ENCODE measurements at places on chromosomes 6 and 20.

GRCh38 chr6:7236306-7237209 lies 76.4 kb downstream of the SSR1 start:
- no peak for DNase-seq

DNA sequence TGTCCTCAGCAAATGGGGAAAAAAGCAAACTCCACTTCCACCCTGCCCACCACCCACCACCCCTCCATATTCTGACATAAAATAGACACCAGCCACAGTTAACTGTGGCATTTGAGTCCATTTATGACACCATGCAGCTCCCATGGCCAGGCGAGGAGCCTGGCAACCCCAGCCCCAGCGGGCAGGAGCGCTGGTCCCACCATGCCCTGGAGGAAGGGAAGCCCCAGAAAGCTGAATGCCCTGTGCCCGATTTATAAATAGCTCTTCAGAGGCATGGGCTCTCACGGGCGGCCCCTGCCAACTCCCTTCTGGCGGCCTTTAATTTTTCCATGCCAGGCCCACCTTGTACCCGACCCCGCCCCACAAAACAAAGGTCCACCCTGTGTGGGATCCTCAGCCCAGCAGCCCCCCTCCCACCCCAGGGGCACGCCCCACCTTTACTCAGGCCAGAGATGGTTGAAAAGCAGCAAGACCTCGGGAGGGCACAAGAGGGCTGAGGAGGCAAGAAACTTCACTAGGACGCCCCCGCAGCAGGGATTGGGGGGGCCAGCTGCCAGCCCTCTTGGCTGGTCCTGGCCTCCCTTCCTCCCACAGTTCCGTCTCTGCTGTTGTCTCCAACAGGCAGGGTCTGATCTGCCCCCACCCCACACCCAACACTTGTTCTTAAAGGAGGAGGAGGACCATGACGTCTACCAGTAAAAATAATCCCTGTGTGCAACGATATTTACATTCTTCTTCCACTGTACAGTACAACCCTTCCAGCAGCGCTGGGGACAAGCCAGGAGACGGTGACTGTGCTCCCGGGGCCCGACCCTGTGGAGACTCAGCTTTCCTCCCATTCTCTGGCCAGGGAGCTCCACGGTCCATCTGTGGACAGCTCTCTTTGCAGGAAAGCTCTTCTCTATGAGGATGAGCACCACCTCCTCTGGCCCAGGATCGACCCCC lies 115.6 kb upstream of the CDYL start:
- no peak for DNase-seq

DNA sequence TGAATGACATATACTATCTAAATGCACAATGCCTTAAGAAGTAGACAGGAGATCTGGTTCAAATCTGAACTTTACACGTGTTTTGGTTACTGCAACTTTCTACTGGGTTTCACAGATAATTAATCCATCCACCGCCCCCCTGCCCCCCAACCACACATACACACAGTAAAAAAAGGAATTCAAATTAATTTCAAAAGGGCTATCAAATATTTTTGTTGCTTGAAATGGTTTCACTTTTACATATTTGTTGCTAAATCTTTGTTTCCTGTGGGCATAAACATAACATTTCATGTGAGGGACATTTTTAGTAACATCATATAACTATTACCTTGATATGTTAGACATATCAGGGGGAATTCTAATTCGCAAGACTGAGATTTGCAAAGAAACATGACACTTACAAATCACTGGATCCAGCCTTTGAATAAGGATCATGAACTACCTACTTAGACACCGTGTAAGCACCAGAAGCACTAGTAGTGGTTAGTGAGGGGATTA lies 7.5 kb downstream of the NEDD9 start:
- DNase-seq: no peak

DNA sequence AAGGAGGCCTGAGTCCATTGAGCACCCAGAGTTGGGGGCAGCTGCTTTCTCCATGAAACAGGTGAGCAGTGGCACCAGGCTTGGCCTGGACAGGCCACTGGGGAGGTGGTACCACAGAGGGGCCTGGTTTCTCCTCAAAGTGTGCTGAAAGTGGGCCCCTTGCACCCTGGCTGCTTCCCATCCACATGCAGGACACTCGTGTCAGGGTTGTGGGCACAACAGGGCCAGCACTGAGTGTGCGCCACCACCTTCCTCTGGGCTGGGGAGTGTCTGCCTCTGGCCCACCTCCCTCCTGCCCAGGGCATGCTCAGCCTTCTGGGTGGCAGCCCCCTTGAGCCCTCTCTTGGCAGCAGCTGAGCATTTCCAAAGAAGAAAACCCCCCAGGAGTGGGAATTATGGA lies 5.2 kb upstream of the SLC22A1 start:
- DNase-seq: no peak

- DNase-seq: no peak
These were observed 214.3 kb upstream of the LAMP5 start for GRCh38 chr20:9300080-9300479.

GRCh38 chr6:118240878-118241528 lies 307.1 kb upstream of the PLN start:
- DNase-seq: no peak

DNA sequence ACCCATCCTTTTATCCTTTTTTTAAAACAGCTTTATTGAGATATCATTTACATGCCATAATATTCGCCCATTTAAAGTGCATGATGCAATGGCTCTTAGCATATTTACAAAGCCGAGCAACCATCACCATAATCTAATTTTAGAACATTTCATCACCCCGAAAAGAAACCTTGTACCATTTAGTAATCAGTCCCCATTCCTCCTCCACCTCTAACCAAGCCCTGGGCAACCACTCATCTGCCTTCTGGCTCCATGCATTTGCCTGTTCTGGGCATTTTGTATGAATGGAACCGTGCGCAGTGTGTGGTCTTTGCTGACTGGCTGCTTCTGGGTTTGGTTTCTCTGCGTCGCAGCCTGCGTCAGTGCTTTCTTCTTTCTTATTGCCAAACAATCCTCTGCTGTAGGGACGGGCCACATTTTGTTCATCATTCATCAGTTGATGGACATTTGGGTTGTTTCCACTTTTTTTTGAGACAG lies 10.2 kb upstream of the EEF1A2 start:
- no peak for DNase-seq

DNA sequence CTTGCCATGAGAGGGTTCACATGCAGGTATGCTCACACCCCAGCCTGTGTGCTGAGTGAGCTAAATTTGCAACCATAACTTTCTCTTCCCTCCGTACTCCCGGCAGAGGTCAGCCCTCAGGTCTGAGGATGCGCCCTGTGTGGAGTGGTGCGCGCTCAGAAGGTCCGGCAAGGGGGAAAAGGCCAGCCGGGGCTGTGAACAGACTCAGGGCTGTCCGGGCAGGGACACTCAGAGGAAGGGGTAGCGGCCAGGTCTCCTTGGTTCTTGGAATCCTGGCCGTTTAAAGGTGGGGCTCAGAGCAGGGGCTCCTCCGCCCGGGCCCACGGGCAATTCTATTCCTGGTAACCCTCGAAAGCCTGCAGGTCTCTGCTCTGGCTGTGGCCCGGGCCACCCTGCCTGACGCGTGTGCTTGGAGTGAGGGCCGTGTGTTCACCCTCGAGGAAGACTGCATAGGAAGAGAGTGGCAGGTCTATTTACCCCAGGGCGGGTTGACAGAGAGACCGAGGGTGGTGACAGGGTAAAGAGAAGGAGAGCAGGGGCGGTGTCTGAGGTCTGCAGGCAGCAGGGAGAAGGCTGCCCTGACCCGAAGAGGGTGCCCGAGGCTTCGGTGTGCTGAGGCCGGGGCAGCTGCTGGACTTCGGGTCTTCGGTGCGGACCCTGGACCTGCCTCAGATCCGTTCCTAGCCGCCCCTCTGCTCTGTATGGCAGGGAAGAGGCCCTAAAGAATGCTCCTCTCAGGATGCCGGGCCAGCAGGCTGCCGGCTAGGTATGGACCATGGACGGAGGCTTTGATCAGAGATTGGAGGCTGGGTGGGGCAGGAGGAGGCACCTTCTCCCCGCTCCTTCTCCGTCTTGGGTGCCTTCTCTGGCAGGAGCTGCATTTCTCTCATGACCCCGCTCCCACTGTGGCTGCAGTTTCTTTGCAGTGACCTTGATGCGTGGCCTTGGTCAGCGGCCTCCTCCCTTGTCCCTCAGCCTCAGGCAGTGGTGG lies 131.1 kb upstream of the ARMC2 start:
- no peak for DNase-seq

DNA sequence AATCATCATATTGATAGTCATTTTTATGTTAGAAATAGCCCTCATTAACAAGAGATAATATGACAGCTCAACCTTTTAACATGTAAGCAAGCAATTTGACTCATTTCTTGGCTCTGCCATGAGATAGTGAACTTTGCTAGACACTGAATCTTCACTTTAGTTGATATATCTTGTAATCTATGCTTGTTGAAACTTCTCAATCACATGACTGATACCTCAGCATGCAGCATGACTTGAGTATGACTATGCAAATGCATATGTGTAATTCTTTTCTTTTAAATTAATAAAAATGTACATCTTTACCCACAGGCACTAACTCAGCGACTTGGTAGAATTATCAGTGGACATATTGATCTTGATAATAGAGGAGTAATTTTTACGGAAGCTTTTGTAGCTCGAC lies 6.6 kb downstream of the UFL1 start:
- DNase-seq: no peak

GRCh38 chr6:125872259-125872921 lies 81.6 kb downstream of the NCOA7 start:
- no peak for DNase-seq

GRCh38 chr20:47489448-47489872 lies 12.2 kb upstream of the NCOA3 start:
- DNase-seq: no peak

DNA sequence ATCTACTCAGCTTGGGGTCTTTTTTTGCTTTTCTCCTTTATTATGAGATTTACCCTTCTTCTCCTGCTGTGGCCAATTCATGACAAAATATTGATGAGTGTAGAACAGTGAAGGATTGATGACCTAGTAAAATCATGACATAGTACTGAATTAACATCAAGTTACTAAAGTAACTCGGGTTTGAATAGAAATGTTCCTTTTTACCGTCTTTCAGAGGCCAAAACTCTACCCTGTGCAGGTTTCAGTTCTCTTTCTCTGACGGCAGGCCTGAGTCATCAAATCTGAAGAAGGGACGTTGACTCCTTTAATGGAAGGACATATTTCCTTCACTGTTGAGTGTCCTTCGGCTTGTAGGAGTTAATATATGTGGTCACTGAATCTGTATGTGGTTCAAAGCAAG lies 80.7 kb downstream of the RREB1 start:
- no peak for DNase-seq

GRCh38 chr6:119261944-119262284 lies 87.6 kb downstream of the MAN1A1 start:
- no peak for DNase-seq

DNA sequence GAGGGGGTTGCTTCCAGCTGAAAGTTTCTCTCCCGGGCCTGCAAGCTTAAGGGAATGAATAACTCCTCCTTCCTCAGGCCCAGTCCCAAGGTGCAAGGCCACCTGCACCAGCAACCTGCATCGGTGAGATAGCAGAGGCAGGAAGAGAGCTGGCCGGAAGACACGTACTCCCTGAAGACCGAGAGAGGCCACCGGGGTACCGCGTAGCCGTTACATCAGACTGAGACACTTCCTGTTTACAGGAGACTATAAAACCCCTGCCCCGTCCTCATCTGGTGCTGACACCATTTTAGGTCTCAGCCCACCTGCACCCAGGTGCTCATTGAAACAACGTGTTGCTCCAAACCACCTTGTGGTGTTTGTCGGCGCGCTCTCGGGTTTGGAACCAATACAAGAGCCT lies 60.5 kb upstream of the PRND start:
- DNase-seq: no peak

- DNase-seq: no peak
These were observed 182.4 kb downstream of the TRIM27 start for GRCh38 chr6:28741363-28741762.

GRCh38 chr20:45670139-45670538 lies at the start of gene WFDC11:
WFDC11 (minus strand) TSS chr20:45670239; CDS start chr20:45650600, 19,639 bp downstream.
- DNase-seq: no peak

GRCh38 chr6:124445581-124445980 lies 516.7 kb upstream of the RNF217 start:
- no peak for DNase-seq

DNA sequence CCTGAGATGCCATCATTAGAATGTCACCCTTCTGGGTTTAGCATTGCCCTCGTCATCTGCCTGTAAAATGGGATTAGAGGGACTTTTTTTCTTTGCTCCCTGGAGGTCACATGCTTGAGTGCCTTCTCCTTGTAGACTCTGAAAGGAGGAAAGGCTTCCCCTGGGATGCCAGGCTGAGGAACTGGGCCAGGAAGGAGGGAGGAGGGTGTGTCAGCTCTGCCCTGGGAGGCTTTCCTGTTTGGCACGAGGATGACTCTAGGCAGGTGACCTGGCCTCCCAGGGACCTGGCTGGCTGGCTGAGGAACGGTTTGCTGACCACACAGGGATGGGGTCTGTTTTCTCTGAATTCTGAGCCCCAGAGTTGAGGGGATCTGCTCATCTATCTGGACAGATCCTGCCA lies 137.9 kb upstream of the RNF24 start:
- DNase-seq: no peak

- no peak for DNase-seq
These were observed 33.6 kb downstream of the GFOD1 start for GRCh38 chr6:13453771-13454251.

GRCh38 chr6:33492093-33492492 lies 37.7 kb downstream of the ZBTB9 start:
- DNase-seq: no peak

DNA sequence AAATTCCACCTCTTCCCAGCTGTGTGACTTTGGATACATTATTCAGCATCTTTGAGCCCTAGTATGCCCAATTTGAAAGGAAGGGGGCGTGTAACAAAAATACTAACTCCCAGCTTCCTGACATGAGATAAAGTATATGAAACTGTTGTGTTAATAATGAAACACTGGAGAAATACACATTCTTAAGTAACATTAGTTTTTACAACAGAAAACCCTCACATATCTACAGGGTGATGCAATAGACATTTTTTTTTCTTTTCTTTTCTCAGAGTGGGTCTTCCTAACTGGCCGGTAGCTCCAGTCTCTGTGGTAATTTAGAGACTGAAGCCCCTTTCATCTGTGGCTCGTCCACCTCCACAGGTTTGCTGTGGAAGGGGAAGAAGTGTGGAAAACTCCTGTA lies 79.5 kb downstream of the CD83 start:
- DNase-seq: no peak

- no peak for DNase-seq
These were observed 309.3 kb downstream of the PRL start for GRCh38 chr6:21987501-21987957.

GRCh38 chr20:40280616-40281015 lies 408.4 kb downstream of the MAFB start:
- no peak for DNase-seq
